Hindlimb muscle (tissue), 1 donor: ENCODE measurements at places on chromosomes 11 and 22.

DNA sequence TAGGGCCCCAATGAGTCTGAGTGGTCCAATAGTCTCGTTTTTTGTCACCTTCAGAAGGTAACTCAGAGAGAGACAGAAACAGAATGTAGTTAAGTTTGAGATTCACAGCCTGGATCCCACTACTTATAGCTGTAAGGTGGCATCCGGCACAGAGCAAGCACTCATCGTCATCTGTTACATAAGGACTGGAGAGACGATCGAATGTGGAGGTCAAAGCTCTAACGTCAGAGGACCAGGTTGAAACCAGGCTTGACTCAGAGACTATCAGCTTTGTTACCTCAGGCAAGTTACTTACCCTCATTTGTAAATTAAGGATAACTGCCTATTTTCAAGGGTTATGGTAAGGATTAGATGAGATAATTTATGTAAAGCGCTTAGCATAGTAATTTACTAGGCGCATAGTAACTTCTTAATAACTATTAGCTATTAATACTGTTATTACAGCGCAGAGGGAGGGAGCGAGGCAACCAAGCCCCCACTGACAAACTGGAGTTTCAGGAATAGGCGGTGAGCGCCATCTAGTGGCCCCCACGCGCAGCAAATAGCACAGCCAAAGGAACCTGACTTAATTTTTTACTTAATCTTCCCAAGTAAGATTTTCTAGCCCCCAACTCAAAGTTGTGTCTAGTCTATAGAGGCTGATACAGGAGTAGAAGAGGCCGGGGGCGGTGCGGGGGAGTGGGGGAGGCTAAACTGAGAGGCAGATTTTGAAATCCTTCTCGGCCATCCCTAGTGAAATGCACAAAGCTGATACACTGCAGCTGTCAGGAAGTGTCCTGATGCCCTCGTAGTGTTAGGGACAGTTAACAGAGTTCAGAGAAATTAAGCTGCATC, 29.0 kb upstream of the API5 start:
- no peak for DNase-seq

DNA sequence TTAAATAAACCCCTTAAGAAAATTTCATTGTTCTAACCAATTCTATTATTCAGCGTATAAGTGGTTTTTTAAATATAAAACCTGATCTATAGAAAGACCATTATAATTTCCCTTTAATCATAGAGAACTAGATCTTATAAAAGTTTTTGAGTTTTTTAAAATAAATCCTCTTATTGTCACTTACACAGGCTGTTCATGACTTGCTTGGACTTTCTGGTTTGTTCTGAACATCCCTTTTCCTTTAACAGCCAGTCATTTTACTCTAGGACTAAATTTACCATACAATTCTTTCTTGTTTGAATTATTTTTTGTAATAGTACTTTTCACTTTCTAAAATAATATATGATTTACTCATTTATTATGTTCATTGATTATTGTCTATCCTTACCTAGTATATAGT, 4.7 kb downstream of the NXPE2 start:
- no peak for DNase-seq

DNA sequence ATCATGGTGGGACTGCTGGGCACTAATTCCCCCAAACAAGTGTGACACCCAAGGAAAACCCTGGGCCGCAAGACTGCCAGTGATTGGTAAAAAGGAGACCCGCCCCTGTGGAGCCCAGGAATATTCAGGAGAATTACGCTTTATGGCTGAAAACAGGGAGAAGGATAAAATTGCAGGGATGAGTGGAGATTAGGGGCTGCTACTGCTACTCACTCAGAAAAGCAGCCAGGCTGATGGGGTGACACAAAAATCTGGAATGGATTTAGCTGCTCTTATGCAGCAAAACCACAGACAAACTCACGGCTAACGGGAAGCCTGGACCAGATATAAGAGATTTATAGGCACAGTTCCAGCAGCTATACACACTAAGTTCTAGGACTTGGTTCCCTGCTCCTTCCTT, 4.4 kb upstream of the FBXO3 start:
- peak; percentile 77 for DNase-seq

DNA sequence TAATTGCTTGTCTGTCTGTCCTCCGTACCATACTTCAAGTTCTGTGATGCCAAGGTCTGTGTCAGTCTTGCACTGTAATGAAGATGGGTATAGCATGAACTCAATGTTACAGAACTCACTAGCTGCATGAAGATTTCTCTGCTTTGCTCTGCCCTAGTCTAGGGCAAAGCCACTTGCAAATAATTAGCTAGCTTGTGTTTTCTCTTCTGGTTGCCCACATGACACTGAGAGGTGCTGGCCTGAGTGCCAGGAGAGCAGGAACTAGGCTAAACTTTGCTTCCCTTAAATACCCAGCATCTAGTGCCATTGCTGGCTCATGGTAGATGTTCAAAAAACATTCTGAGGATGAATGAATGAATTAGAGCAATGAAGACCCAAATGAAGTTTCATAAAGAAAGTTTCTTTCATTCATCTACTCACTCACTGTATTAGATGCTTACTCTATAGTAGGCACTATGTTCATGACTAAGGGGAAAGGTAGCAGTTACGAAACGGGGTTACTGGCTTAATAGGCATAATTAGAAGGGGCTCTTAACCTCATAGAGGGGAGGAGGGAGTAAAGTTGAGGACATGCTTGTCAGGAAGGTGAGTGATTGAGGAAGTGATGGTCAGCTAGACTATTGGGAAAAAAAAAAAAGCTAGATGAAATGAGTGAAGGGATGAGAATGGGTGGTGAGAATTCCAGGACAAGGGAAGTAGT, 4.4 kb upstream of the ENDOD1 start:
- DNase-seq, result no peak

DNA sequence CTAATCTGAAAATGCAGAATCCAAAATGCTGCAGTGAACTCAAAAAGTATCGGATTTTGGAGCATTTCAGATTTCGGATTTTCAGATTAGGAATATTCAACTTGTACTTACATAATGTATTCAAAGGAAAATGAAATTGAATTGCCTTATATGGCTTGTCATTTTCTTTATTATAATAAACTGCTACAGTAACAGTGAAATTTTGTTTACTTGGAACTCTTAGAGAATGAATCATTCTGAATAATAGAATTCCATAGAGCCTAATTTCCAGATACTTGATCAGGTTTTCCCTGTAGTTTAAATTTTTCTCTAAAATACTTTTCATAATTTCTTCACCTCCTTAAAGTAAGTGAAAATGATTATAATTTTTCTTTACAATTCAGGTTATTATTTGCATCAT, 17.3 kb downstream of the TTC17 start:
- no peak for DNase-seq

DNA sequence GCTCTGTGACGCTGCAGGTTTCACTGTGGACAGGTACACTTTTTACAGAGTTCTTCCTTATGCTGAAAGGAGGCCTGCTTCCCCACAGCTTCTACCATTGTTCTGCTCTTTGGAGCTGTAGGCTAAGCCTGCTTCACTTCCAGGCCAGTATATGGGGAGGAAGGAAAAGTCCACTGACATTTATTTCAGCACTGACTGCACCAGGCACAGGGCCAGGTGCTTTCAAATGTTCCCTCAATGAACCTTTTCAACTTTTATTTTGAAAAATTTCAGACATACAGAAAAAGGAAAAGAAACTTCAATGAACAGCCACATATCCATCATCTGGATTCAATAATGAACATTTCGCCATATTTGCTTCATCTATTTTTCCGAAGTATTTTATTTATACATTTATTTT, 22.0 kb downstream of the POU2F3 start:
- DNase-seq, result peak; percentile 59

- DNase-seq, result no peak
Measured at GRCh38 chr11:113627946-113628345, 78.2 kb downstream of the TMPRSS5 start.

- no peak for DNase-seq
Measured at GRCh38 chr11:2881981-2882375, 3.6 kb downstream of the CDKN1C start.

GRCh38 chr22:46848197-46848596, 85.7 kb downstream of the TBC1D22A start:
- DNase-seq, result no peak

DNA sequence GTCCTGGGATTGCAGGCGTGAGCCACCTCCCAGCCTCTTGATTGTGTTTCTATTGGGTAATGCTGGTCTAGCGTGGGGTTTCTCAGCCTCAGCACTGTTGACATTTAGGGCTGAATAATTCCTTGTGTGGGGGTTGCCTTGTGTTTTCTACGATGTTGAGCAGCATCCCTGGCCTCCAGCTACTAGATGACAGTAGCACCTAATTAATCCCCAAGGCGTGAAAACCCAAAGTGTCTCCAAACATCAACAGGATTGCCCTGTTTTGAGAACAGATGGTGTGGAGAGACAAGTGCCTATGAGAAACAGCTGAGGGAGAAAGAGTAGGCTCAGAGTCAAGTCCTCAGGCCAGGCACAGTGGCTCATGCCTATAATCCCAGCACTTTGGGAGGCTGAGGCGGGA, 67.2 kb downstream of the SGSM1 start:
- no peak for DNase-seq

DNA sequence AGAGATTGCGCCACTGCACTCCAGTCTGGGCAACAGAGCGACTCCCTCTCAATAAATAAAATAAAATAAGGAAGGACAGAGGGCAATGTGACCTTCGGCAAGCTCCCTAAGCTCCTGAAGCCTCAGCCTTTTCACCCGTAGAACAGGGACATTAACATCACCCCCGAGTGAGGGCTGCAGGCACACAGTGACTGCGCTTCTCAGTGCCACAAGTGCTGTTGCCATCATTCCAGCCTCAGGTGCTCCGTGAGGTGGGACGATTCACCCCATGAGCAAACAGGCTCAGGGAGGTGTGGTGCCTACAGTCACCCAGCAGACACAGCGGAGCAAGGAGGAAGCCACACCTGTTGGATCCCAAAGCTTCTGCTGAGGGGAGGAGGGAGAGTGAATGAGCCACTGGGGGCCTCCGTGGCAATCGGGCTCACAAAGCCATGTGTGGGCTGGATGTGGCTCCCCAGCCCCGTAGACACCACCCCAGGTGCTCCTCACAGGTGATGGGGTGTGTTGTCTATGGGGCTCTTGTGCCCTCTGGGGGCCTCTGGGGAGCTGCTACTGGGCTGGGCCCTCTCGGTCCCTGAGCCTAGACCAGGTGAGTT, 9.1 kb upstream of the TCF20 start:
- DNase-seq, result no peak

GRCh38 chr22:49936018-49936972, 17.9 kb downstream of the CRELD2 start:
- peak; percentile 65 for DNase-seq

- DNase-seq, result no peak
Measured at GRCh38 chr11:113668255-113668654, 37.9 kb downstream of the TMPRSS5 start.

- DNase-seq, result no peak
Measured at GRCh38 chr22:45166932-45167331, 3.2 kb downstream of the NUP50 start.

DNA sequence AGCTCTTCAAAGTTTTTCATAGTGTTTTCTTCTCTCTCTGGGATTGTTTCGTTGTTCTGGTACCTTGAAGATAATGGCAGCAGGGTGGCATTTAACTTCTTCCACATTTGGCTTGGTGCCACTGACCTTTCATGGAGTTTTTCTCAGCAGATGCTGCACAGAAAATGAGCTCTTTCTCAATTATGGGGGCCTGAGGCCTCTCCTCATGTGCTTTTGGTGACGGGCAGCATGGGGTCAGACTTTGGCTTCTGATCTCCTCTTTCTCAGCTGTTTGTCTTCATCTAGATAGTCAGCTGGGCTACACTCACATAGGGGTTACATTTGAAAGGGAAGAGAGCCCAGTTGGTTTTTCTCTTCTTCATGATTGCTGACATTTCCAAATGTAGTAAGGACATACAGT, 76.3 kb downstream of the FAT3 start:
- no peak for DNase-seq

- no peak for DNase-seq
Measured at GRCh38 chr11:24356501-24356900, 140.4 kb upstream of the LUZP2 start.

DNA sequence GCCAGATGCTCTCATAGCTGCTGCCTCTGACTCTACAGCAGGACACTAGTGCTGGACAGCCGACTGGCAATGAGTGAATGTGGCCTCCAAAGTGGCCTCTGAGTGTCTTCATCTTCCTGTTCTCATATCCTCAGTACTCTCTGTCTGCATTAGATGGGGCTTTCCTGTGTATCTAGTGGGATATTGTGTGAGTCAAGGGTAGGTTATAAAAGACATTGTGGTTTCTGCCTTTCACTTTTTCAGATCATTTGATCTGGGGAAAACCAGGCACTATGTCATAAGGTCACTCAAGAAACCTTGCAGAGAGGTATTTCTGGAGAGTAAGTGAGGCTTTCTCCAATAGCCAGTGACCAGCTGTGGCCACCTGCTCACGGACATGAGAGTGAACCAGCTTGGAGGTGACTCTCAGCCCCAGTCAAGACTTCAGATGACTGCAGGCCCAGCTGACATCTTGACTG, 333.6 kb upstream of the NCAM1 start:
- no peak for DNase-seq

GRCh38 chr22:26585104-26585790, 4.7 kb downstream of the TPST2 start:
- no peak for DNase-seq

DNA sequence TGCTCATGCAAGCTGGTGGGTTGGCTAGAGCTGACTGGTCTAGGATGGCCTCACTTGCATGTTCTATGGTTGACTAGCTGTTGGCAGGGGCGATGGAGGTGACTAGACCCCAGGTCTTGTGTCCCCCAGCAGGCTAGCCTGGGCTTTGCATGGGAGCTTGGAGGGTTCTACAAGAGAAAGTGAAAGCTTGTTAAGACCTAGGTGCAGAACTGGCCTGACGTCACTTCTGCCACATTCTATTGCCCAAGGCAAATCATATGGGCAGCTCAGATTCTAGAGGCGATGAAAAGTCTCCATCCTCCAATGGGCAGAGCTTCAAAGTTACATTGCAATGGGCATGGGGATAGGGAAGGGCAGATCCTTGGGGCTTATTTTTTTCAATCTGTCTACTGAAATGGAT, 170.9 kb downstream of the MIAT start:
- DNase-seq, result no peak

- no peak for DNase-seq
Measured at GRCh38 chr11:44709966-44710365, 16.8 kb upstream of the TSPAN18 start.

- DNase-seq, result no peak
Measured at GRCh38 chr11:118060081-118060661, 16.7 kb upstream of the TMPRSS4 start.

GRCh38 chr11:111730871-111731591, 35.2 kb downstream of the PPP2R1B start:
- DNase-seq, result peak; percentile 18

DNA sequence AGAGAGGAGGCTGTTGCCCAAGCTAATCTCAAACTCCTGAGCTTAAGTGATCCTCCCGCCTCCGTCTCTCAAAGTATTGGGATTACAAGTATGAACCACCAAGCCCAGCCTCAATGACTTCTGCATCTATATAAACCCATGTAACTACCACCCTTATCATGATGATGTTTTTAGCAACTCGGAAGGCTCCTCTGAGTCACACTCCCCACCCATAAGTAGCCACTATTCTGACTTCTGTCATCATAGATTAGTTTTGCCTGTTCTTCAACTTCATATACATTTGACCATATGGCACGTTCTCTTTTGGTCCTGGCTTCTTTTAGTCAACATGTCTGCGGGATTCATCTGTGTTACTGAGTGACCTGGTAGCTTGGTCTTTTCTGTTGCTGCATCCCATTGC, 6.4 kb upstream of the FOSL1 start:
- DNase-seq, result no peak
